ENCODE measurements at places on chromosomes 4 and X.
A peak's percentile ranks its signal among the peaks of the same experiment; 100 is the strongest.

DNA sequence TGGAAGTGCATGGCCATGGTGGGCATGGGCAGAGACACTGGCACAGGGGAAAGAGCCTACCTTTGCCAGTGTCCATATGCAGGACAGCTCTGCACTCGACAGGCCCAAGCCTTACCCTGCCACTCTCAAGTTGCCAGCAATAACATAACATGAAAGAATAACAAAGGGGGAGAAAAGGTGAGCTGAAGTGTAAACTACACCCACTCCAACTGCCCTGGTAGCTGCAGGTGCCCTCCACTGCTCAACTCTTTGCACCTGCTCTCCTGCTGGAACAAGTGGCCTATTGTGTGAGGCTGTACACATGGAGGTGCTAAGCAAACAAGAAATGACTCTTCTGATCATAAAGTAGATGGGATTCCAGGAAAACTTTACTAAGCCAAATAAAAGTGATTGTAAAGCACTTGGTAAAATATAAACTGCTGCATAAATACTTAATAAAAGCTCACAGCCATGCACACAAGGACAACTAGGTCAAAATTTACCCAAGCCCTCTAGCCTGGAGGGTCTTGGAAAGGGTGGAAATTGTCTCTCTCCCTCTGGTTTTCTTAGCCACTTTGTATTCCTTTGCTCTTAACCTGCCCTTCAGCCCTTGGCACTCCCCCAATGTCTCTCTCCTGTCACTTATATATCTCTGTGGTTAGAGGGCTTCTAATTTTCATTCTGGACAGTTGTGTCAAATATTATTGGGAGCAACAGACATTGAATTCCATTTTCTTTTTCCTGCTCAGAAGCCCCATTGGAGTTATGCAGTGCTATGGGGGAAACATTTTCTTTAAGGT, 261.2 kb upstream of the GPC4 start:
- DNase-seq: no peak

GRCh38 chr4:807792-808191, 18.1 kb downstream of the CPLX1 start:
- DNase-seq: no peak

DNA sequence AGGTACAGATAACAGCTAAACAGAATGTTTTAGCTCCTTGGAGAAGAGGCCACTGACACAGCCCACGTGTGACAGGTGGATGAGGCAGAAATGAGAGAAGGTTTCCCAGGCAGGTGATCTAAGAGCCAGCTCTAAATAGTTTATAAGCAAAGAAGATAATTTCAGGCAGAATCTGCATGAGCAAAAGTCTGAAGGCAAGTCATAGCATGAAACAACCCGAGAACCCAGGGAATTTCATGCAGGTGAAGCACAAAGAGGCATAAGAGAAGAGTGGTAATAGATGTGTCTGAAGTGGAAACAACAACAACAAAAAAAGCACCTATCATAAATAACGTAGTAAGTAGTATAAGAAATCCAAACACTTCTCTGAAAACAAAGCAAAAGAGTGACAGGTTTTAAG, 275.8 kb upstream of the CPEB2 start:
- DNase-seq: peak; percentile 76

DNA sequence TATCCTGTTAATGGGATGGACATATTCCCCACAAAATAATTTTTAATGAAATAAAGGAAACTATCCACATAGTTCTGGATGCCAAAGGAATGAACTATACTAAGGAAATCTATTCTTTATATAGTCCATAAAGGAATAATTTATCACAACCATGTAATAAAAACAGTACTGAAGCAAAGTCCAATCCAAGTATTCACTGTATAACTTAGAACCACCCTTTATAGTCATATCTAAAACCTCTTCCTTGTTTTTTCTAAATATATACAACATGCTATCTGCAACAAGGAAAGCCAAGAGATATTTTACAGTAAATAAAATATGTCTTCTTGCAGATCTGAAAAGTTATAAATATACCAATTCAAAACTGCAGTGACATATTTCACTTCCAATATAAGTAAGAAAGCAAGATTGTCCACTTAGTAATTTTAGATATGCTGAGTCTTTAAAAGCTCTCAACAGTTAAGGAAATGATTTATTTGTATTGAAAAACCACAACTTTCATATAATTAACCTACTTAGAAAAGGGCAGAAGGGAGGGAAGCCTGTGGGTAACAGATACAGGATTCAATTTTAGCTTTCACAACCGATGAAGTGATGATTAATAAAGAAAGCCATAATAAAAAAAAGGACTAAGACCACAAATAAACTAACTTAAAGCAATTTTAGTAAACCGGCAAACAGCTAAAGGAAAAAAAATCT, 8.0 kb downstream of the NR3C2 start:
- no peak for DNase-seq

DNA sequence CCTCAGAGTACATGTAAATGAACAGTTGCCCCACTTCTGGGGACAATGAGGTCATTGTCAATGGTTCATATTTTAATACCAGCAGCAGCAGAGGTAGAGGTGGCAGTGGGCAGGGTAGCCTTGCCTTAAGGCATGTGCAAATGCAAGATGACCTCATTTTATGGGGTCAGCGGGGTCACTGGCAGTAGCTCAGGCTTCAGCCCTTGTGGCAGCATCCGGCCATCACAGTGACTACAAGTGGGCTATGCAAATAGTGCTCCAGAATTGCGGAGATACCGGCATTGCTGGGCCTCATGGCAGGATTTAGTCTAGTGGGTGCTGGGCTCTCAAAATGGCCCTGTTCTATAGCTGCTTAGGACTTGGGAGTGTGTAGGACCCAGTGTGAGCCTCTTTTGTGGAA, 144.7 kb downstream of the FAM47A start:
- no peak for DNase-seq

GRCh38 chrX:15737190-15737958, 696 bp upstream of the CA5B start:
- no peak for DNase-seq

GRCh38 chrX:148784137-148784536, 283.7 kb downstream of the AFF2 start:
- no peak for DNase-seq

- DNase-seq: no peak
Measured at GRCh38 chr4:133151341-133151690, 2.2 kb downstream of the PCDH10 start.

DNA sequence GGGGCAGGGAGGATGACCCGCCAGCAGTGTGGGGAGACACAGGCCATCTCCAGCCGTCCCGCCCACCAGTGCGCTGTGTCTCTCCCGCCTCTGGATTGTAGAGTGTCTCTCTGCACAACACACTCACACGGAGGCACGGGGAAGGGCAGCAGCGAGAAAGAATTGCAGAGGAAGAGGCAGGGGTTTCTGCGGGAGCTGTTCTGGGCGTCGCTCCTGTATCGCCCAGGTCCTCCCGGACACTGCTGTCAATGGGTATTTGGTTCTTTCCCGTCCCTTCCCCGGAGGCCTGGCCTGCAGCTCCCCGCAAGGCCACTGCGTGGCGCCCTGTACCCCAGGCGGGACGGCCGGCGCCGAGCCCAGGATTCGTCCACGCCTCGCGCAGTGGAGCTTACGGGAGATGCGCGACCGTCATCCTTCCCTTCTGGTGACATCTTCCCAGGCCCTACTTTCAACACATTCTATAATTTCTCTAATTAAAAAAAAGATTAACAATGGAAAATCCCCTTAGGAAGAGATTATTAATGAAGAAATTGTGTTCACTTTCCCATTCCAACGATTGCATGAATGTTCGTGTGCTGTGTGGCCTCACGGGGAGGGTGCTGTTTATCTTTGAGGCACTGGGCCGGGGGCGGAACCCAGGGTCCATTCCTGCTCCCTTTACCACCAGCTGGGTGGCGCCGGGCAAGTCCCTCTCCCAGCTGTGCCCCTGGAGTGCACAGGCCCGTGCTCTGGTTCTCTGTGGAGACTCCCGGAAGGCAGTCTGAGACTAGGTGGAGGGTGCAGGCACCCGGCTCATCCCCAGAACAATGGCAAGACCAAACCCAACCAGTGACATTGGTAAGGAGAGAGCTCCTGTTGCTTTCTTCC, 95.7 kb downstream of the CPZ start:
- no peak for DNase-seq

DNA sequence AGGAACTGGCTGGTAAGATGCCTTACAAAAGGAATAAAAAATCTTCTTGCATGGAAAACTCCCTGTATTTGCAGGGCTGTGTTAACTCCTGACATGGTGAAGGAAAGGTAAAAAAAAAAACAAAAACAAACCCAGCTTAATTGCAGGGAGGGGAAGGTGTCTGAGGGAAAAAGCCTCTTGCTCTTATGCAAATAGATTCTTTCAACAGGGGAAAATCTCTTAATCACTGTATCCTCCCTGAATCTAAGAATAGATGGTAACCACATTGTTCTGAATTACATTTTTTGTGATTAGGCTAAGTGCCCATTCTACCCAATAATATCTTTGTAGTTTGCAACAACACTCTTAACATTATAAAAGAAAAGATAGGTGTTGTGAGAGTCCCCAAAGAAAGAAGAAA, 172.6 kb downstream of the RBM46 start:
- no peak for DNase-seq

DNA sequence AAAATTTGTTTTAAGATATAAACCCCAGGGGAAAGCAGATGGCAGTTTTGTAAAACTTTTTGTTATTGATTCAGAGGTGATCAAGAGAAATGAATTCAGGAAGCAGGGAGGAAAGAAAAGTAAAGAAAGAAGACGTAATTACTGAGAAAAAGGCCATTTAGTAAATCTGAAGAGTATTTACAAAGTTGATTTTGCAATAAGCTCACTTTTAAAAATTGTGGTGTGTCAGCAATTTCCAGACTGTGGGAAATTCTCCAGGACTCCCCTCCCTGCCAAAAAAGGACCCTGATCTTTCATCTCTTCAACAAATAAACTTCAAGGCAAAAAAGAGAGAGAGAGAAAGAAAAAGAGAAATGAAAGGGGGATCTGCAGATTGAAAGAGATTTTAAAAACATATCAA, 36.6 kb downstream of the PCYT1B start:
- DNase-seq: no peak

DNA sequence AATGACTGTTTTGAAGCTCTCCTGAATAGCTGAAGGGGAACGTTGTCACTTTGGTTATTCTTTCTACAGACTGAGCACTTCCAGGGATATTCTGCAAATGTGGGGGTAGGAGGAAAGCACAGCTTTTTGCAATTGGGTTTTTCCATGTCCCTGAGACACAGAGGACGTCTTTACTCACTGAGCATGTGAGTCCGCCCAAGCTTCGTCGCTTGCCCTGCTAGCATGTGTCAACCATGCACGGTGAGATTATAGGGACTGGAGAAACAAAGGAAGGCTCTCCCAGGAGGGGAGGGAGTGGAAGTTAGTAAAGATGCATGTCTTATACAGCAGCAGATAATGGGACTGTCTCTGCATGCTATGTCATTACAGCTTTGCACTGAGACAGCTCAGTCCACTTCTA, 111.5 kb upstream of the SFRP2 start:
- DNase-seq: no peak

- no peak for DNase-seq
Measured at GRCh38 chrX:24335871-24336270, 22.0 kb upstream of the SUPT20HL2 start.

DNA sequence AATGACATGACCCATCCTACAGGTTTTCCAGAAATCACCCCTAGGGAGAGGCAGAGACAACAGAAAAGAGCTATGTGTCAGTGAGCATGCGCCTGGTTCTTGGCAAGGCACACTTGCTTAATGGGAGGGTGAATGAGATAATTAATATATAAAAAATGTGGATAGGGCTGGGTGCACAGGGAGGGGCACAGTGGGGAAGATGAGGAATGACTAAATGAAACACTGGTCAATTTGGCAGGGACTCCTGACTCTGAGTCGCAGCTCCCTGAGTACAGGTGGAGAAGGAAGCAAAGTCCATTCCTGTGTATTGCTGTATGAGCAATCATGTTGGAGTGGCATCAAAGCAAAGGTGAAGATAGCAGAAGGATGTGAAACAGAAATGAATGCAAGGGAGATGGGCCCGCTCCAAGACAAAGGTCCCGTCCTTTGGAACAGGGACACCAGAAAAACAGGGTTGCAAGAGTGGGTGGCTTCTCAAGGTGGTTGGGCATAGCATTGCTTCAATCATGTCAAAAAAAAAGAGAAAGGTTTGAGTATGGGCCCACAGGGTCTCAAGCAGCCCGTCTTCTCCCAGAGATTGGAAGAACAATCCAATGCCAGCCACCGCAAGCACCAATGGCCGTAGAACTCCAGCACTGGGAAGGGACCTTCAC, 278.4 kb upstream of the AGTR2 start:
- peak; percentile 43 for DNase-seq

- DNase-seq: no peak
Measured at GRCh38 chrX:9794495-9794894, 8.3 kb downstream of the SHROOM2 start.

DNA sequence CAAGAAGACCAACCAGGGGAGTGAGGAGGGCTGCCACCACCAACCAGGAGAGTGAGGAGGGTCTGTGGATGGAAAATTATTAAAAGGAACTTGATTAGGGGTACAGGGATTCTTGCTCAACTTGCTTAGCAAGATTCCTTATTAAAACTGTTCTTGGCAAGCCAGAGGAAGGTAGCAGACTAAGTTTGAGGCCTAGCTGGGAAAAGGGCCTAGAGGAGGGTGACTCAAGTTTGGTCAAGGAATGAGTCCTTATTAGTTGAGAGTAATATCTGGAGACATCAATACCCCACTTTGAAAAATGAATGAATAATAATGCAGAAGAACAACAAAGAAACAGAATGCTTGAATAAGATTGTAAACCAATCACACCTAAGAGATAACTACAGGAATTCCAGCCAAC, 612.4 kb upstream of the ZFP42 start:
- no peak for DNase-seq

DNA sequence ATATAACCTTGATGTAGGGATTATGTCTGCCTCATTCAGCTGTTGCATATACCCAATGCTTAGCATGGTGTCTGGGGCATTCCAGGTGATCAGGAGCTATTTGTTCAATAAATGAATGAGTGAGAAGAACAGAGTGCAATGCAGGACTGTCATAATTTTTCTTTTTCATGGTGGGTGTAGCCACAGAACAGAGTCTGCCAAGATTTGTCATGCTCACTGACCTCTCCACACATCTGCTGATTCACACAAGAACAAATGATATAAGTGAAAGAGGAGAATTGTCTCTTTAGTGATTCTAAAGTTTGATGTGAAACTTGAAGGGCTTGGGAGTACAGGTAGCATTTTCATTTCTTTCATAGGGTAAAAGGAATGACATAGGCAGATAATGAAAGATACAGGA, 64.4 kb upstream of the TEX13D start:
- DNase-seq: no peak

DNA sequence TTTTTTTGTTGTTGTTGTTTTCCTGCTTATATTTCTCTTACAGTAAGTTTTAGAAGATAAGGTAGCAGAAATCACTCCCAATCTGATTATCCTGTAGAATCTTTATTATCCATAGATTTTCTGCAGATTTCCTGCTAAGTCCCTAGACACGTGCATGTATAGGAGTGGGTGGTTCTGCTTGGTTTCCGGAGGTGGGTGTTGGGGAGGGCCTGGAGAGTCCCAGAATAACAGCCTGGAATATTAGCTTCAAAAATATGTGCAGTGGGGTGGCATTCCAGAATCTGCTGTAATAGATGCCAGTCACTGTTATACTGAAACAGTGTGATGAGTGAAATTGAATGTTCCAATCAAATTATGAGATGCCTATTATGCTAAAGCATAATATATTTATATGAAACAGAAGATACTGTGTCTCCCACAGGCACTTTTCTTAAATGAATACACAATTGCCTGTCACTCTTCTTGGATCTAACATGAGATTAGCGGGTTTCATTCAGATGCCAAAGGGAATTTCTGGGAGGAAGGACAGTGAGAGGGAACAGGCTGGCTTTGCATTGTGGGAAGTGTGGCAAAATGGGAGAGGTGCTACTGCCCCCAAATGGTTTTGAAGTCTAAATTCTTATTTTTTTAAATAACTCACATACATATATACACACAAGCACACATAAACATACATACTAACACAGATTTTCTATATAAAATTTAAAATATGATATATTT, 37.6 kb downstream of the C4orf50 start:
- no peak for DNase-seq

Measured in epithelial cell of prostate (primary cell).